Anterior cingulate cortex (tissue), 58 donors: ENCODE measurements at places on chromosomes 2 and 18.

GRCh38 chr2:30561349-30561748 lies 114.3 kb downstream of the LCLAT1 start:
- no peak for DNase-seq

DNA sequence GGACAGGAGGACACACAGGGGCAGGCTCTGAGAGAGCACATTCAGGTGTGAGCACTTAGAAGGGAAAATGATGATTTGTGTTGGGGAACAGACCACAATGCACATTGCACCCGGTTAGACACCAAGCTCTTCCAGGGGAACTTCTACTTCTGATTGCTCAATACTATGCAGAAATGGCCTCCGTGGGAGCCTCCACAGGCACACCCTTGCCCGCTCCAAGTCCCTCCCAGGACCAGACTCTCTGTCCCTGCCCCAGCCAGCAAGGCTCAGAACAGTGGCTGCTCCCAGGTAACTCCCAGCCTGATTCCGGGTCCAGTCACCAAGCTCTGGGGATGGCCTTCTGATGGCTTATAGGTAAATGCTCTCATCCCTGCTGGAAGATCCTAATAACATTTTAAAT lies 56.2 kb downstream of the BCL2L11 start:
- no peak for DNase-seq

GRCh38 chr2:127226520-127227263 lies 6.6 kb upstream of the CYP27C1 start:
- no peak for DNase-seq

DNA sequence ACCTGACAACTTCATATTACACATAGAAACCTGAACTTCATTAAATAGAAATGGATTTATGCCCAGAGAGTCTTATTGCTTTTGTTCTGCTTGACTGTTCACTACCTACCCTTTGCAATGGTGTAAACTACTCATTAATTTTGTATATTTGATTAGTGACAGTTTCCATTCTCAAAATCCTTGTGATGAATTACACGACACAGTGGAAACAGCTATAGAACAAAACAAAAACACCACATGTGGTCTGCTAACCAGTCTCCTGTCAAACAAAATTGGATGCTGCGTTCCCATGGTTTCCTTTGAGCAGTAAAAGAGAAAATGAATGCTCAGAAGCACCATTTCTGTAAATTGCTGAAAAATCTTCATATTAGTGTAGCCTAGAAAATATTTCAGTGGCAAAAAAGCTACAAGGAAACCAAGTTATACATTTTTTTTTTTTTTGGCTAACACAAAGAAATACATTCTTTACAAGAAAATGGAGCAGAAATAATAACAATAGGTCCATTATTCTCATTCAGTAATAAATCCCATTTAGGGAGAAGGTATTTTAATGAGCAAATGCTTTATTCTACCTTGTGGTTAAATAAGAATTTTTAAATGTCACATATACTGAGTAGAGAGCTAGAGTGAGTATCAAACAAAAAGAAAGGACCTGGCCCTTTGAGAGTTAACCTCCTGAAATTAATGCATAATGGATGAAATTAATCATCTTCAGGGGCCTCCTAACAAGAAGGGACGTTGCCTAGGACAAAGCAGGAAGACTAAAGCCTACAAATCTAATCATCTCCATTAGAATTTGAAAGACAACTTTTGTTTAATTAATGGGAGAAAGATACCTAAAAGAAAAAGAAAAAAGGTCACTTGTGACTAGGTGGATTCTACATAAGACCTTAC lies 355.1 kb upstream of the ZC3H15 start:
- no peak for DNase-seq

GRCh38 chr18:28284132-28284531 lies 107.2 kb upstream of the CDH2 start:
- DNase-seq = no peak

GRCh38 chr2:121567452-121567851 lies 36.8 kb downstream of the RNU4ATAC start:
- no peak for DNase-seq

DNA sequence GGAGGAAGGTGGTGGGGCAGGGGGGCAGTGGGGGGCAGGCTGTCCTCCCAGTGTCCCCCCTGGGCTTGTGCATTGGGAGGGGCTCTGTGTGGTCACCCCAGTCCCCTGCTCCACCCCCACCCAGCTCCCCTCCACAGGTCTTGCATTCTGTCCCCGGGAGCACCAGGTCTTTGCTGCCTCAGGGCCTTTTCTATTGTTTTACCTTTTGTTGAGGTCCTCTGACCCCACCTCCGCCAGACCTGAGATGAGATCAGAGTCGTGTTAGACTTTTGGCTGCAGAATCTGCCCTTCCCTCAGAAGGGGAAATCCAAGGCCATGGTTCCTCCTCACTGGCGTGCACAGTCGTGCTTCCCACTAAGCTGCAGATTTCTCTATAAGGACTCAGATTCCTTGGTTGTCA lies 20.8 kb downstream of the ATG4B start:
- DNase-seq = no peak

GRCh38 chr2:107738266-107738665 lies 88.4 kb upstream of the RGPD4 start:
- no peak for DNase-seq

DNA sequence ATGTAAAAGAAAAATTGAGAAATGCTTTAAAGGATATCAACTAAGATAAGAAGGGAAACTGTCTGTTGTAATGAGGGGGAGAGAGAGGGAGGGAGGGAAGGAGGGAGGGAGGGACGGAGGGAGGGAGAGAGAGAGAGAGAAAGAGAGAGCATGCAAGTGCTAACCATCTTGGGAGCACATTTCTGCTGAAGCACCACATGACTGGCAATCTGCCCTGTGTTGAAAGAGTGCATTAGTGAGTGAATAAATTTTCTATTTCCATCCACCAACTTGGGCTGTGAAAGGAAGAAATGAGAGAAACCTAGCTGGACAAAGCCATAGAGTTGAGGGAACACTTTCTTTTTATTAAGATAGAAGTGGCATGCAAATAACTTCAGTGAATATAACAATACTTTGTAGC lies 110.7 kb downstream of the TMX3 start:
- DNase-seq = no peak

DNA sequence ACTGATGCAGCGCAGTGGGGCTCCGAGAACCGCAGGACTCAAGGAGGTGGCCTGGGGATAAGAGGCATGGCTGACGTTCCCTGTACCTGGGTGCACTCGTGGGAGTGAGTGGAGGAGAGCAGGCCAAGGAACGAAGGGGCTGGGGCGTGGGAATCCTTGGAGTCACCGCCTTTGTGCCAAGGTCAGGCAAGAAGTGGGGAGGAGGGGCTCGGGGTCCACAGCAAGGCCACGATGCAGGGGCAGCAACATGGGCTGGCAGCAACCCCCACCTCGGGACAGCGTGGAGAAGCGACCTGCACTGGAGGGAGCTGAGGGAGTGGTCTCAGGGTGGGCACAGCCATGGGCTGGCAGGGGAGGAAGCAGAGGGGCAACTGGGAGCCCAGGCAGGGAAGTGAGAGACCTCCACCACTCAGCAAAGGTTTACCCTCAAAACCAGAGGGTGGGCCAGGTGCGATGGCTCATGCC lies 18.6 kb downstream of the ARID5A start:
- DNase-seq = no peak

DNA sequence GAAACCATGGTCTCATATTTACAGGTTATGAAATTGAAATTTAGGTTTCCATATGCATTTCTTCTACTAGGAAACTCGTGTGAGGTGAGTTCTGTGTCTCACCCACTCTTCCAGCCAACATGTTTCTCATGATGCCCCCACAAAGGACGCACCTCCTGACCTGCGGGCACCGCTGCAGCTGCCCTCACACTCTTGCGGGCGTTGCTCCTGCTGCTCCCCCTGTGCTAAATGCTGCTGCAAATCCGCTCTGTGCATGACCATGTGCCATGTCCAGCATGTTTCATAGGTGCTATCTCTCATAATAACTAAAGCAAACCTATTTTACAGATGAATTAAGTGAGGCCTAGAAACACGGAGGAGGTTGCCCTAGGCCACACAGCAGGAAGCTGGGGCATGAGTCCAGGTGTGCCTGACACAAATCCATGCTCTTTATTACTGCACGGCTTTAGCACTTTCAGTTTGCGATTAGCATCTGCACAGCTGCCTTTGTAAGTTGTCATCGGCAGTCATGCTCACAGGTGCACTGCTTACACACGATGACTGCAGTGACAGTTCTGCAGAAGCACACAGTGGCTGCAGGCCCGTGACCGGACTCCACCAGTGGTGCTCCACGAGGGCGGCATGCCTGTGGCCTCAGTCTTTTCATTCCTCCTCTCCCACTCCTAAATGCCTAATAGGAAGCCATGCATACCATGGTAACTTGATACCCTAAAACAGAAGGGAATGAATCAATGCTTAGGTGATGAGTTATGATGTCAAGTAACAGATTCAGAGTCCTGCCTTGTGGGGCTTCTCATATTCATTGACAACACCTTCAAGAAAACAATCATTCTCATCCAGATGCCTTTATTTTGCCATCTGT lies 14.9 kb upstream of the GALR1 start:
- DNase-seq = no peak

GRCh38 chr2:187495324-187495723 lies 47.3 kb upstream of the CALCRL start:
- no peak for DNase-seq
